Body of pancreas (tissue), 4 donors: ENCODE measurements at places on chromosomes 2 and 18. TPM values are rescaled to one million over a fixed set of nuclear protein-coding genes. Genes with fewer than 3 reads are reported as not detected.

- H3K36me3 ChIP-seq, result no peaks in the 10 kb centered on the region
- H3K4me3 ChIP-seq, result no peak overlapping the region
- no peak for DNase-seq
- no peaks in the 10 kb centered on the region for H3K27me3 ChIP-seq
Observed at GRCh38 chr2:40039549-40039948, 260.5 kb upstream of the THUMPD2 start.

DNA sequence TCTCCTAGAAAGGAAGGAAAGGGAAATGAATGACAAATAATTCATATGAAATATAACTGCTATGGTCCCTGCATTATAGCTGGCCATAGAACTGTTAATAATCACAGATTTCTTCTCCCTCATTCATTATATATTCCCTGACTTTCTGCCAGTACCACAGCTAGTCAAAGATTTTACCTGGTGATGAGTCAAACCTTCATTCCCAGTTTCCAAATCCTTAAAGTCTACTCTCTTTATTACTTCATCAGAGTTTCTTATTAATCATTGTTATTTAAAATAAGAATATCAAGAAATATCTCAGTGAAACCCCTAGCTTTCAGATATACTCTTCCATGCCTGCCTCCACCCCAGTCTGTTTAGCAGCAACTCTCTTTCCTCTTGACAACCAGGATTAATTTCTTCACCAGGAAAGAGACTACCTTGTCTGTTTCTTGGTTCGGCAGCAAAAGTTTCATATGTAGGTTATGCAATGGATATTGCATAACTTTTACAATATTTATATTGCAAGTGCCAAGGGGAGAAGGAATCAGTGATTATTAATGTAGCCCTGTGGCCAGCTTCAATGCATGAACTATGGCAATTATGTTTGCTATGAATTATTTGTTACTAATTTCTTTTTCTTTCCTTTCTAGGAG lies 533.8 kb downstream of the FBXO15 start:
- H3K4me3 ChIP-seq, result no peak overlapping the region
- H3K4me1 ChIP-seq, result no peaks in the 10 kb centered on the region
- DNase-seq, result no peak
- no peaks in the 10 kb centered on the region for H3K27me3 ChIP-seq
- H3K27ac ChIP-seq, result no peak overlapping the region

DNA sequence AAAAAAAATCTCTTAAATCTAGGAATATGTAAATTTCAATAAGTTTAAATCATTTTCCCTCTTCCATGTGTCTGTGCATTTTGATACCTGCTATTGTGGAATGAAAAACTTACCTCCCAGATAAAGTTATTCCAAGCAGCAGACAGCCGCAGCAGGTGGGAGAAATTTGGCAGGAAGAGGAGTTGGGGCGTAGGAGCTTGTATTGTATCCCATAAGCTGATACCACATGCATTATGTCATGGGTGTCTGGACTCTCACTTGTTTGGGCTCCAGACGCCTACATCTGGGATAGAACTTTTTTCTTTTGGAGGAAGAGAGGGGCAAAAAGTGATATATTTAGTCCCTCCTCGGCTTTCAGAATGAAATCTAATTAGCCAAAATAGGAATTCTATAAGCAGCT lies 59.3 kb upstream of the TCF4 start:
- no peaks in the 10 kb centered on the region for H3K27me3 ChIP-seq
- H3K4me3 ChIP-seq, result no peak overlapping the region
- no peak overlapping the region for H3K27ac ChIP-seq
- no peaks in the 10 kb centered on the region for H3K36me3 ChIP-seq
- no peaks in the 10 kb centered on the region for H3K4me1 ChIP-seq
- DNase-seq, result no peak

GRCh38 chr18:59249199-59249774 lies 24.0 kb downstream of the RAX start:
- H3K4me3 ChIP-seq, result no peak overlapping the region
- no peak overlapping the region for H3K27ac ChIP-seq
- DNase-seq, result peak; percentile 73
- H3K27me3 ChIP-seq, result no peaks in the 10 kb centered on the region
- H3K4me1 ChIP-seq, result no peaks in the 10 kb centered on the region
- no peaks in the 10 kb centered on the region for H3K36me3 ChIP-seq

DNA sequence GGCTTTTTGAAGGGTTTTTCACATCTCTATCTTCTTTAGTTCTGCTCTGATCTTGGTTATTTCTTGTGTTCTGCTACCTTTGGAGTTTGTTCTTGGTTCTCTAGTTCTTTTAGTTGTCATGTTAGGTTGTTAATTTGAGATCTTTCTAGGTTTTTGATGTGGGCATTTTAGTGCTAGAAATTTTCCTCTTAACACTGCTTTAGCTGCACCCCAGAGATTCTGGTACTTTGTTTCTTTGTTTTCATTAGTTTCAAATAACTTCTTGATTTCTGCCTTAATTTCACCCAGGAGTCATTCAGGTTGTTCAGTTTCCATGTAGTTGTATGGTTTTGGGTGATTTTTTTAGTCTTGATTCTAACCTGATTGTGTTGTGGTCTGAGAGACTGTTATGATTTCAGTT lies 34.7 kb downstream of the AGPS start:
- peaks cover 11% of the 10 kb centered on the region for H3K4me1 ChIP-seq
- H3K4me3 ChIP-seq, result no peak overlapping the region
- no peak for DNase-seq
- no peak overlapping the region for H3K27ac ChIP-seq

DNA sequence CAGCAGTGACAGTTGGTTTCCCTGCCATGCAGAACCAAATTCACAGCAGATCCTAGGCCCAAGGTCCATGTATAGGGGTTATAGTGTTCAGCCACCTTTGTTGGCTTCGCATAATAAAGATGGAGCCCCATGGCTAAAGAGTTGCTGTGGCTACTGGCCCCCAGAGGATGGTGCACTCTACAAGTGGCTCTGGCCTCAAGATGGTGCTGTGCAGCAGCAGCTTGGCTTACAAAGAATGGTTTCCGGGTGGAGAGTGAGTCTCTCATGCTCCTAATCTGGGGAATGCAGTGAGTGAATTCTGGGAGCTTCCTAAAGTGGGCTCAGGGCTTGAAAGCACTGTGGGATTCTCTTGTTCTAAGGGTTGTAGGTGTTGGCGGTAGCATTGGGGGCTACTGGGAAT lies 1199.7 kb downstream of the CNTNAP5 start:
- no peaks in the 10 kb centered on the region for H3K4me1 ChIP-seq
- no peak overlapping the region for H3K4me3 ChIP-seq
- DNase-seq, result no peak

DNA sequence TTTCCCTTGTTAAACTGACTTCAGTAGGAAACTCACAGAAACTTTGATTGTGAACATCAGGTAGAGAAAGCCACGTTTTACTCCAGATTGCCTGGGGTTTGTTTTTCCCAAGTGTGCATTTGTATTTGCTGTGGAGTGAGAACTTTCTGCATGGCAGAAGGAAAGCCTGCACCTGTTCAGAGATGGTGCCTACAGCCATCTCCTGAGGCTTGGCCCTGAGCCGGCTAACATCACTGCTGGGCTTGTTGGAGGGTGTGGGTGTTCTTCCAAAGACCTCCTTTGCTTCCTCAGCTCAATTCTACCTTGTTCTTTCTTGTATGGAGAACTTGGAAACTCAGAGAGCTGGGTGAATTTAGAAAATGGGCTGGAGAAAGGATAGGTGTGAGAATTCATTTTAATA lies 16.1 kb downstream of the KCNS3 start:
- no peak overlapping the region for H3K4me3 ChIP-seq
- H3K36me3 ChIP-seq, result no peaks in the 10 kb centered on the region
- H3K4me1 ChIP-seq, result no peaks in the 10 kb centered on the region
- H3K27ac ChIP-seq, result no peak overlapping the region
- H3K27me3 ChIP-seq, result no peaks in the 10 kb centered on the region
- DNase-seq, result peak; percentile 21

The LBX2 gene
- 7.6 TPM for total RNA-seq

DNA sequence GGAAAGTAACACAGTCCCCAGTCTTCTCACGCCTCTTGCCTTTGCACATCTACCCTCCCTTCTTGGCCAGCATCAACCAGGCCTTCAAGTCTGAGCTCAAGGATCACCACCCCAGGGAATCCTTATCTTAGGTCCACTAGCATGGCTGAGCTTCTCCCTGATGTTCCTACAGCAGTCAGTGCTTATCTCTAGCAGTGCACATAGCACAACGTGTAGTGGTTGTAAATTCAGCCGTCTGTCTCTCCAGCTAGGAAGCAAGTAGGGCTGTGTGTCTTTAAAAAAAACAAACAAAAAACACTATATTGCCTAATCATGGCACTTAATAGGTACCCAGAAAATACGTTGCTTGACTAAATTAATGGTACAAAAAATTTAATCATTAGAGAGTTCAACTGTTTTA lies 29.2 kb downstream of the KCNG3 start:
- H3K27ac ChIP-seq, result no peak overlapping the region
- H3K4me3 ChIP-seq, result no peak overlapping the region
- no peaks in the 10 kb centered on the region for H3K27me3 ChIP-seq
- no peak for DNase-seq

The CACNB4 gene
- 0.33 TPM for total RNA-seq

DNA sequence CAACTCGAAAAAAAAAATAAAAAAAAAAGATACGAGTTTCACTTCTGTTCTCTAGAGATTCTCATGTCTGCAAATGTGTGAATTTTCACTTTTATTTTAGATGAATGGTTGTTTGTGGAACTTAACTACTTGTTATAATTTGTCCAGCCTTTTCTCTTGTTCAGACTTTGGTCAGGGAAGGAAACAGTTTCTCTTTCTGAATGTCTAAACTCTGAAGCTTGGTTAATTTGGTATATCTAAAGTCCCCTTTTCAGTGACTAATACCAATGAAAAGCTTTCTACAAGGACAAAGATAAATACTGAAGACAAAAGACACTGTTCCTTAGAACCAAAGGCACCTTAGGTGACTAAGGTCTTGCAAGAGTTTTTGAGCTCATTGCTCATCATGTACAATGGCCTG lies 144.4 kb upstream of the PIEZO2 start:
- no peaks in the 10 kb centered on the region for H3K27me3 ChIP-seq
- DNase-seq, result no peak

The SLC8A1 gene
- total RNA-seq, result 7.8 TPM

DNA sequence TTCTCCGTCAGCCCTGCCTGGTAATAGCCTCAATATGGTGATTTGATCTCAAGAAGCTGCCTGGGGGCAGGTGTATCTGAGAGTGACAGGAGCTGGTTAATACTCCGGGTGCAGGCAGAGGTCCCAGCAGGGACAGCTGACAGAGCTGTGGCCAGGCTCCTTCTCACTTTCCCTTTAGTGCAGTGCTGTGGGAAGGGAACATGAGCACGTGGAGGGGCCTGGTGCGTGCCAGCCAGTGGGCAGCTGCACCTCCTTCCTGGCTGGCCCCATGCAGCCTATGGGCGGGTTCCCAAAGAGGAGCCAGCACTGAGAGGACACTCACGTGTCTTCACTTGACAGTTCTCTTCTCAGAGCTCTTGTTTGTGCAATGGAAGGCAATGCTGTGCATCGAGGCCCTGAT lies 9.1 kb downstream of the CNNM4 start:
- H3K4me3 ChIP-seq, result no peak overlapping the region
- H3K36me3 ChIP-seq, result no peaks in the 10 kb centered on the region
- H3K27ac ChIP-seq, result no peak overlapping the region
- H3K4me1 ChIP-seq, result peaks cover 18% of the 10 kb centered on the region
- no peaks in the 10 kb centered on the region for H3K27me3 ChIP-seq

DNA sequence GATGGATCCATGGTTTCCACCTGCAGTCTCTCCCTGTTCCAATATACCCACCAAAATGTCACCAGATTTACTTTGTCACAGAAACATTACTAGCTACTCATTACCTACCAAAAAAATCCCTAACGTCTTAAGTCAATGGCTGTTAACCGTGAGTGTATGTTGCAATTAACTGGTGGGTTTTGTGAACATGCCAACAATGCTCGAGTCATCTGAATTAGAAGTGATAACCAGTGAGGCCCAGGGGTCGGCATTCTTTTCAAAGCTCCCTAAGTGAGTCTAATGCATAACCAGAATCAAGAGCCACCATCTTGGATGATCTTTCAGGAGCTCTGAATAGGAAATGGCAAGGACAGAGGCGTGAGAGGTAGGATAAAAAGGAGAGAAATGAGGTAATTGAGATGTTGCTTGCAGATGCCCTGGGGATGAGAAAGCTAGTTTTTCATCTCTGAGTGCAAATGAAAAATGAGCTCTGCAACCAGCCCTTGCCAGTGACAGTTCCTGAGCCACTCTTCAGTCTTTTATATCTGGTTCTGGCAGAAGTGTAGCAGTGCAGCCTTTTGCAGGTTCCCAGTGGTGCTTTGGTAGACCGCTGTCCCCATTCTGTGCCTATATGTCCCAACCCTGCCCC lies 130.0 kb upstream of the RND3 start:
- no peaks in the 10 kb centered on the region for H3K4me1 ChIP-seq
- H3K27ac ChIP-seq, result no peak overlapping the region
- H3K4me3 ChIP-seq, result no peak overlapping the region
- no peak for DNase-seq
- H3K27me3 ChIP-seq, result no peaks in the 10 kb centered on the region

GRCh38 chr2:28750316-28751251 lies 1.0 kb upstream of the PPP1CB start:
- H3K27ac ChIP-seq, result peak overlapping the region; percentile 99
- no peaks in the 10 kb centered on the region for H3K27me3 ChIP-seq
- DNase-seq, result peak; percentile 22
- no peaks in the 10 kb centered on the region for H3K36me3 ChIP-seq
- peaks cover 28% of the 10 kb centered on the region for H3K4me1 ChIP-seq
- peak overlapping the region; percentile 30 for H3K4me3 ChIP-seq

GRCh38 chr2:111239107-111239506 lies 118.4 kb downstream of the BCL2L11 start:
- H3K4me1 ChIP-seq, result peaks cover 6% of the 10 kb centered on the region
- H3K27ac ChIP-seq, result no peak overlapping the region
- no peaks in the 10 kb centered on the region for H3K27me3 ChIP-seq
- H3K36me3 ChIP-seq, result no peaks in the 10 kb centered on the region
- H3K4me3 ChIP-seq, result no peak overlapping the region
- DNase-seq, result no peak

GRCh38 chr18:71136487-71136886 lies 847.6 kb downstream of the SOCS6 start:
- no peaks in the 10 kb centered on the region for H3K27me3 ChIP-seq
- no peak overlapping the region for H3K4me3 ChIP-seq

DNA sequence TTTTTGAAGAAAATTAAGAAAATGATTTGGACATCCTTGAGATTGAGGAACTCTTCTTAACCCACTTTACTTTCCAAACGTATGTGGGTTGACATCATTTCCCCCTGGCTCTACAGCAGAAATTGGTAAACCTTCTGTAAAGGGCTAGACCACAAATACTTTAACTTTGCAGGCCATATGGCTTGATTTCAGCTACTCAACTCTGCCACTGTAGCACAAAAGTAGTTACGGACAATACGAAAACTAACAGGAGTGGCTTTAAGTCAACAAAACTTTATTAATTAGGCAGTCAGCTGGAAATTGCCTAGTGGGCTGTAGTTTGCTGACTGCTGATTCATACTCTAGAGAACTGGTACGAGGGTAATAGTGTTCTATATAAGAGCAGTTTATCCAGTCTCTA lies 83.2 kb upstream of the DTNB start:
- DNase-seq, result no peak
- peaks cover 16% of the 10 kb centered on the region for H3K4me1 ChIP-seq
- H3K36me3 ChIP-seq, result peaks cover 10% of the 10 kb centered on the region
- H3K27ac ChIP-seq, result no peak overlapping the region
